ENCODE measurements at places on chromosomes 3 and 15.

DNA sequence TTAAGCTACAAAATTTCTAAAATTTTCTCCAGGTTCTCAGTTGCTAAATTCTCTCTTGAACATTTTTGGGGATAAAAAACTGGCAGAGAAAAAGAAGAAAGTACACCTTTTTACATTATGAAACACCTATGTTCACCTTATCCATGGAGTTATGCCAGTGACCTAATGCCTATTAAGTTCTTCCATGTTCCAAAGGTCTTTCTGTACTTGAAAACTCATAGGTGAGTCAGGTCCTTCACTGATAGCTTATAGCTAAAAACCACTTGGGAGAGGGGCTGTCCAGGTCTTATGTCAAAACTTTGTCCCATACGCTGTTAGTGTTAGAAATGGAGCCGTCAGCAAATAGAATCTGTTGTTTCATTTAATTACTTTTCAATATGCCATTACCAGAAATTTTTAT, 487.5 kb upstream of the TPRG1 start:
- DNase-seq, result no peak

DNA sequence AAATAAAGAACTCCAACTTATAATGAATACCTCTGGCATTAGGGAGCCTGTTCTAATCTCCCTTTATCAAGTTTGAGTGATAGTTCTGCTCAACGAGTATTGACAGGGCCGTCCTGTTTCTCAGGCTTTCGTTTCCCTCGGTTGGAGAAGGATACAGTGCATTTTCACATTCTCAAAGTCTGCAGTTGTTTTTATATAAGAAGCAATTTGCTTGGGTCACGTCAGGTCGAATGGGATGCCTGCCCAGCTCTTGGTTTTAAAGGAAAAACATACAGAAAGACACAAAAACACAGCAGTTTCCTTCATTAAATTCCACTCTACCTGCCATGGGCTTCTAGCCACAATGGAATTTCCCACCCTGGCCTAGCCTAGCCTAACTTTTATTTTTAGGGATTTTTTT, 366.3 kb downstream of the TIGIT start:
- DNase-seq, result no peak

- no peak for DNase-seq
Observed at GRCh38 chr3:188303286-188303799, 149.4 kb downstream of the LPP start.

DNA sequence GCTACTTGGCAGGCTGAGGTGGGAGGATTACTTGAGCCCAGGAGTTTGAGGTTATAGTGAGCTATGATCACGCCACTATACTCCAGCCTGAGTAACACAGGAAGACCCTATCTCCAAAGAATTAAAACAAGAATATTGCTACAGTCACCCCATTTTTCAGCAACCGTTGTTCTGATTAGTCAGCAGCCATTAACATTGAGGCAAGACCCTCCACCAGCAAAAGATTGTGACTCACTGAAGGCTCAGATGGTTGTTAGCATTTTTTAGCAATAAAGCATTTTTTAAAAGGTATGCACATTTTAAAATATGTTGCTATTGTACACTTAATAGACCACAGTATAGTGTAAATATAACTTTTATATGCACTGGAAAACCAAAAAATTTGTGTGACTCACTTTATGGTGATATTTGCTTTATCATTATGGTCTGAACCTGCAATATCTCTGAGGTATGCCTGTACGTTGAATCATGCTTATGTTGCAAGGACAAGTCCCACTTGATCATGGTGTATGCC, 492.6 kb downstream of the SQOR start:
- DNase-seq, result no peak

GRCh38 chr3:119019767-119020518, 14.7 kb downstream of the IGSF11 start:
- no peak for DNase-seq

GRCh38 chr3:12972043-12972442, 101.2 kb downstream of the IQSEC1 start:
- DNase-seq, result no peak

Data from HCT116 (cell line).